Right atrium auricular region (tissue), 2 donors: ENCODE measurements at places on chromosomes 12 and 14. TPM values are rescaled to one million over a fixed set of nuclear protein-coding genes. Genes with fewer than 3 reads are reported as not detected.

DNA sequence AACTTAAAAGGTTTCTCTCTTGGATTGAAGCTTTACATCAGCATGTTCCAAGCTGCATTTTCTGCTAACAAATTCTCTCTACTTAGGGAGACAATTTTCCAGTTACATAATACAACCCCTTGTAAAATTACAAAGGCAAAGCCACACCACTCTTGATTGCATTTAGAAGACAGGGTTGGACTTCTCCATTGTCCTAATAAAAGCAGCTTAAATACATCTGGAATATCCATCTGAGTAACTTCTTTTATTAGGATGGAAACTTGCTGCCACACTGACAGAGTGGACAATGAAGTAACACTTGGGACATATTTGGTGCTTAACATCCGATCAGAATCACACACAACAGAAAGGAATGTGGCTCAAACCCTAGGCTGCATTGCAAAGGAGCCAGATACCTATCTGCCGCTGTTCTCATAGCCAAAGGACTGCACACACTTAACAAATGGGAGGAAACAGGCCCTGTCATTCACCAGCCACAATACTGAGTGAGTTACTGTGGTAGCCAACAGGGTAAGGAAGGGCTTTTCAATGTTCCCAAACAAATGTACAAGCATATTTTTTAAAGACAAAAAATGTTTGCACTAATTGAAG is 157.2 kb downstream of the PAX9 start:
- no peak for DNase-seq

- no peak for DNase-seq
Measured at GRCh38 chr12:64428956-64429355, 23.0 kb upstream of the TBK1 start.

GRCh38 chr12:132622437-132623071 is 4.0 kb downstream of the P2RX2 start:
- DNase-seq: no peak

SYCP3 gene
- not detected for total RNA-seq

TC2N gene
- total RNA-seq: 12.5 TPM

LRRIQ1 gene
- total RNA-seq: not detected
